ENCODE measurements at places on chromosomes 16 and 17.

DNA sequence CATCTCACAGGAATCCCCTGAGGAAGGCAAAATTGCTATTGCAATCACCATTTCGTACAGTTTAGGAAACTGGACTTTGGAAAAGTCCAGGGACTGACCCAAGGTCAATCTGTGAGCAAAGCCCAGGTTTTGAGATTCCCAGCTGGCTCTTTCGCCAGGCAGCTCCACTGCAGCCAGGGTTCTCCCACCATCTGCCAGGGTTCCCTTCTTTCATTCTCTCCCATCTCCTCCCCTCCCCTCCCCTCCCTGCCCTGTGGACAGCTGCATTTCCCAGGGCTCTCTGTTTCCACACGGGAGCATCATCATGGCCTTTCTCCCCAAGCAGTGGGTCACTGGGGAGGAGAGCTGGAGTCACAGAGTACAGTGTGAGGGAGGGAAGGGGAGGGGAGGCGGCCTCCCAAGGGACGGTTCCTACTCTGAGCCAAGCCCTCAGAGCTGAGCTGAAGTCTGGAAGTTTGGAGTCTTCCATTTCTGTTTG is 11.9 kb upstream of the GSDMA start:
- DNase-seq: no peak

- DNase-seq: no peak
These were observed 155.4 kb downstream of the CLEC16A start for GRCh38 chr16:11099672-11100205.

- peak; percentile 10 for DNase-seq
These were observed 23.2 kb downstream of the MYH3 start for GRCh38 chr17:10633738-10634379.

- DNase-seq: no peak
These were observed 36.8 kb downstream of the NSRP1 start for GRCh38 chr17:30153463-30153862.

DNA sequence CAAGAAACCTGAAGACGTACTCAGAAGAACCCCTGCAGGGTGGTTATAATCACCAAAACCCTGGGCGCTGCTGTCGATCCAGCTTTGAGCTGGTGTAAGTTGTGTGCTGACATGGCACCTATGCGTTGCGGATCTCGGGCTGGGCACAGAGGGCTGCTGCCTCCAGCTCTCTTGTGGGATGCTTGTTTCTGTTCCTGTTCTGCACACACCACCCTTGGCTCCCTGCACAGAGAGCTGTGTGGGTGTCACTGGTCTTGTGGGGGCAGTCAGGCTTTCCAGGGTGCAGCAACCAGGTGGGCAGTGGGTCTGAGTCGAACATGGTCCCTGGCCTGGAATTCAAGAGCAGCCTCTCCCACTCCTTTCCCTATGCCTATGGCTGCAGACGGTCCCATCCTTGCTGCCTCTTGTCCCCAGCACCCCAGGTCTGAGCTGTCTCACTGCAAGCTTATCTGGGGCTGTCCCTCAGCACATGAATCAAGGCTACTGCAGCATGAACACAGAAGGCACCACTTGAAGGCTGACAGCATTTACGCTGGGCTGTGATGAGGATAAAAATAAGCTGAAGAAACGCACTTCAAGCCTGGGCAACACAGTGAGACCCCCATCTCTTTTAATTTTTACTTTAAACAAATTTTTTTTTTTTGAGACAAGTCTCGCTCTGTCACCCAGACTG is 20.1 kb downstream of the ZNF276 start:
- no peak for DNase-seq

DNA sequence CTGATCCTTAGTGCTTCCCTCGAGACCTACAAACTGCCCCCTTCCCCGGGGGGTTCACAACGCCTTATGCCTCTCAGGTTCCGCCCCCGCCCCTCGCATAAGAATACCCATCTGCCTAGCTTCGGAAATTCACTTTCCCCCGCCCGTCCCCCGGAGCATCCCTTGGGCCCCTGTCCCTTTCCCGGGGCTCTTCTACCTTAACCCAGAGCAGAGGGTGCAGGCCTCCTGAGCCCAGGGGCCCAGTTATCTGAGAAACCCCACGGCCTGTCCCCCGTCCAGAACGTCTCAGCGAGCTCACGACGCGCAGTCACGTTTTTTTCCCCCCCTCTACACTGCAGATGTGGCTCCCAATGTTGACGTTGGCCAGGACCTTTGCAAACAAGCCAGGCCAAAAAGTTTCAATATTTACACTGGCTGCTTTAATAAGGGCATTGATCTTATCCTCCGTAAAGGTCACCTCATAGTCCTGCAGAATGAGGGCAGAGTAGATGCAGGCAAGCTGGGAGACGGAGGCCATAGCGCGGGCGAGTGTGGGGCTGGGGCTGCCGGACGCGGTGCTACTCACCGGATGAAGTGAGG is 1.4 kb upstream of the NBR1 start:
- peak; percentile 34 for DNase-seq

Measured in stimulated activated CD4-positive, alpha-beta T cell treated with anti-CD3 and anti-CD28 coated beads, Interleukin-2, amount 100 ng/mL, for 24 hours (primary cell).